ENCODE measurements at places on chromosomes 4 and X.

GRCh38 chrX:119236623-119237561 lies 807 bp downstream of the PGRMC1 start:
- DNase-seq = peak; percentile 39

DNA sequence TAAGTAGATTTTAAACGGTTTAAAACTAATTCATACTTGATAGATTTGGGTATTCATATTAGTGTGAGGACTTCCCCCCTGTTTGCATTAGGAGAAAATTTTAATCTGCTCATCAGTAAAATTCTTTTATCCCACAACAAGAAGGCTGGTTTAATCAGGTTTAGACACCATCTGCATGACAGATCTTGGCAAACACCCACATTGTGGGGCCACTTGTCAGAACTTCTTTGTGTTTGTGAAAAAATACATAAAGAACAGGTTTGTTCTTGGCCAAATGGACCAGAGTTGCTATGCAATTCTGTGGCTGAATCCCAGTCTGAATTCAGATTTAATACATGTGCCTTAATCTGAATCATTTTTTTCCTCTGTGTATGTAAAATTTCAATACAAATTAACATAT lies 121.1 kb downstream of the REPS2 start:
- DNase-seq = no peak

DNA sequence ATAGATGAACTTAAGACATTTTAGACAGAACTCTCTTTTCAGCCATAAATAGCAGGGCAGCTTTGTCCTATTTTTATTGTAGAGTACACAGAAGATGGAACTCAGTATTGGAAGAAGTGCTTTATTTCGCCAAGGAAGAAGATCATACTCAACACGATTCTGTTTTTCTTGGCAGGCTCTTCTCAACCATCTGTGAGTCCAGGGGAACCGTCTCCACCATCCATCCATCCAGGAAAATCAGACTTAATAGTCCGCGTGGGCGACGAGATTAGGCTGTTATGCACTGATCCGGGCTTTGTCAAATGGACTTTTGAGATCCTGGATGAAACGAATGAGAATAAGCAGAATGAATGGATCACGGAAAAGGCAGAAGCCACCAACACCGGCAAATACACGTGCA lies 37.6 kb downstream of the KIT start:
- no peak for DNase-seq

DNA sequence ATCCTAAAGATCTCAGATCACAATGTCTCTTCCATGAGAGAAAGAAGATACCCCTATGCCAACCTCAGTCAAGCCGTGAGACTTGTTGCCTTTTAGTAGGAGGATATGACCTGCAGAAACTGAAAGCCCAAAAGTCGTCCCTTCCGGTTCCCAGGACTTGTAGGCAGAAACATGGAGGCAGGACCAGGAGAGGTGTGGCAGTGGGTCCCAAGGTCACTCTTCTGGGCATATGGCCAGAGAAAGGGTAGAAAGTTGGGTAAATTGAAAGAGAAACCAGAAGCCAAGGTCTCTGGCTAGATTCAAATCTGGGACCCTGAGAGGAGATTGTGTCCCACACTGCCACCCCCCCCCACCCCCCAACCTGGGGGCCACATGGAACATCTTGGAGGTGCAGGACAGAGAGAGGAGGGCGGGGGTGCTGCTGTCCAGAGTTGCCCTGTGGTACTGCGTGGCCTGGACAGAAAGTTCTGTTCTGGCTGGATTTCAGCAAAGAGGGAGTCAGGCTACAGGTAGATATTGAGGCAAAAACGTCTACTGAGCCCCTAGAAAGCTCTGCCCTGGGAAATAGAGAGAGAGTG lies 55.4 kb downstream of the DDX3X start:
- DNase-seq = no peak

DNA sequence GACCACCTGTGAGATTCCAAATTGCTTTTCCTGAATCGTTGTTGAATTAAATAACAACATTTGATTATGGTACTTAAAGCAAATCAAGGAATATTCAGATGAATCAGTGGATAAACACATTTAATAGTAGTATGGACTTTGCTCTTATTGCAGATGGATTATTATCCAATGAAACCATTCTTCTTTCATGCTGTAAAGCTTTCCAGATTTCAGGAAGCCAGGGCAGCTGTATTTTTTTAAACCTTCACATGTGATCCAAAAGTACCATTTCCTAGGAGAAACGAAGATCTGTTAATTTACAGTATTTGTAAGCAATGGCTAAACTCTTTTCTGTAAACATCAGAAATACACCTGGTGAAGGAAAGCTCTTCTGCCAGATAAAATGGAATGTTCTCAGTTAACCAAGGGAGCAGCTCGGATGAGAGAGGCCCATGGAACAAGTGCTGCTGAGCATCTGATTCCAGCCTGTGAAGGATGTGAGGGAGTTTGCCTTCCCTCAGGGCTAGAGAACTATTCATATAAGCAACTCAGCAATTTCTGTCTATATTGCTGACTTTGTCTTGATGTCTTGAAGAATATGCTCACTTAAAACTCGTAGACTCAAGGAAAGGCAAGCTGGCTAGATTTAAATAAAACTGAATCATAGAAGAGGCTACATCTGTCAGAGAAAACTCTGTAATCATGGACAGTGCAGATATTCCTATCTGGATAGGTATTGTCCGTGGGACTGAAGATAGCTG lies 94.4 kb upstream of the LIMCH1 start:
- no peak for DNase-seq

GRCh38 chrX:107571296-107571998 lies 56.9 kb upstream of the PRPS1 start:
- peak; percentile 70 for DNase-seq

DNA sequence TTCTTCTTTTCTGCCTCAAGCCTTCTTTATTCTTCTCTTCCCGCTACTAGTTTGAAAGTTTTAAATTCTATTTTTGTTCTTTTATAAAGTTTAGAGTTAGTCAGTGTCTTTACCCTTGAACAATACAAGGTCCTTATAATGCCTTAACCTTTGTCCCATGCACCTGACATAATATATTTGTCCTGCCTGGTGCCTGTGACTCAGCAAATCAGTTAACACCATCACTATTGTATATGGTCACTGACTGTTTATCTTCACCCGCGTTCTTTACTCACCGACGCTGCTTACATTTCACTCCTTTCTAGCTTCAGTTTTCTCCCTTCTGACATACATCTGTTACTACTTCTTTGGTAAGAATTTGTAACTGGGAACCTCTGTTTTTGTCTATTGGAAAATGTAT lies 5.7 kb downstream of the SMIM20 start:
- DNase-seq = no peak

- no peak for DNase-seq
Measured at GRCh38 chr4:3869174-3869572, 103.0 kb downstream of the ADRA2C start.

GRCh38 chr4:186844059-186844681 lies 120.5 kb upstream of the FAT1 start:
- no peak for DNase-seq

GRCh38 chr4:137819964-137820383 lies 287.7 kb upstream of the PCDH18 start:
- DNase-seq = peak; percentile 53

GRCh38 chrX:135295238-135295943 lies 13.9 kb upstream of the ETDC start:
- peak; percentile 50 for DNase-seq

DNA sequence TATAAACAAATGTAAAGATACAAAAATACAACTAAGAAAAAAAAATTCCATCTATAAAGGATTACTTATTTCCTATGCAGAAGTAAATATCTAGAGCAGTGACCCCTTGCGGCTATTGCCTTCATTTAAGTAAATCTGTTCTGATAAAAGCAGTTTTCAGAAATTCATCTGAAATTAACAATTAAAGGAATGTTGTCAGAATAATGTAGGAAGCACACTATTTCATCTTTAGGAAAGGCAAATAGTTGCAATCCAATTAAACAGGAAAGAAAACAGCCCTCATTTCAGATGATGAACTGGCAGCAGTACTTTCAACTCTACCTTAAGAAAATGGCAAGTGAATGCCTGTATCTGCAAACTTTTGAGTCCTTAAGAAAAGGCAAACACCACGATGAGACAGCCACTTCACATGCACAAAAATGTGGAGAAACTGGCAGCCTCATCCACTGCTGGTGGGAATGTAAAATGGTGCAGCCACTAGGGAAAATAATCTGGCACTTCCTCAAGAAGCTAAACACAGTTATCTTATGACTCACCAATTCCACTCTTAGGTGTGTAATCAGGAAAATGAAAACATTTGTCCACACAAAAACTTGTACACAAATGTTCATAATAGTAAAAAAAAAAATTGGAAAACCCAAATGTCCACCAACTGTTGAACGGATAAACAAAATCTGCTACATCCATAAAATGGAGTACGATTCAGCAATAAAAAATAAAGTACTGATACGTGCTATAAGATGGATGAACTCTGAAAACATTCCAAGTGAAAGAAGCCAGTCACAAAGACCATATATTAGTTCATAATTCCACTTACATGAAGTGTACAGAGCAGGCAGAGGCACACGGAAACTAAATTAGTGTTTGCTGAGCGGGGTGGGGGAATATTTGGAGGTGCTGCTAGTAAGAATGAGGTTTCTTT lies 2.0 kb upstream of the THAP9 start:
- DNase-seq = no peak

DNA sequence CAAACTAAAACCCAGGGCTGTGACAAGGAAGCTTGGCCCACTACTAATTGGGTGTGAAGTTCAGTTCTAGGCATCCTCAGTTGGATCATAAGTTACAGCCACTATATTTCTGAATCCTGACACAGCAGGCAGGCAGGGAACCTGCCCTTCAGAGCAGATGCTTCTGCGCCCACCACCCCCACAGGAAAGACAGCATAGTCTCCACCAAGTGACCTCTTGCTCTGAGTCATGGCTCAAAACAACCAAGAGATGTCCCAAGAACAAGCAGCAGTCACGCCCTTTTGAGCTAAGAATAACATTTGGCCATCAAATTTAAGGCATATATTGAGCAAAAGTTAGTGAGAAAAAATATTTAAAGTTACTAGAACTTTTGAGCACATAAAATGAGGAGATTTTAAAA lies 170.7 kb upstream of the SMARCAD1 start:
- DNase-seq = peak; percentile 1

DNA sequence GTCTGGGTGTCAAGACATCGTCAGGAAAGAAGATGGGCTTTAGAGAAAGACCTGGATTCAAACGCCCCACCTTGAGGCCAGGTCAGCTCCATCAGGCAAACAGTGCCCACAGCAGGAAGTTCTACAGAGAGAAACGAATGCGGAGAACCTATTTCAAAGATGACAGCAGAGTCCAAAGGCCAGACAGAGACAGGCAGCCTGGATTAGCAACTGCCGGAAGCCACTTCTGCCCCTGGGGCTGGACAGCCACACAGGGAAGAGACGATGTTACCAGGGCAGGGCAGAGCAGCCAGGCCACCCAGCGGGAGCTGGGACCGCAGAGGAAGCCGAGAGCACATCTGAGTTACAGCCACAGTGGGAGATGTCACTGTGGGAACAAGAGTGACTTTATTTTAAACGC lies 1.2 kb downstream of the C4orf50 start:
- peak; percentile 56 for DNase-seq

GRCh38 chr4:168852933-168853713 lies 156.9 kb downstream of the CBR4 start:
- no peak for DNase-seq

DNA sequence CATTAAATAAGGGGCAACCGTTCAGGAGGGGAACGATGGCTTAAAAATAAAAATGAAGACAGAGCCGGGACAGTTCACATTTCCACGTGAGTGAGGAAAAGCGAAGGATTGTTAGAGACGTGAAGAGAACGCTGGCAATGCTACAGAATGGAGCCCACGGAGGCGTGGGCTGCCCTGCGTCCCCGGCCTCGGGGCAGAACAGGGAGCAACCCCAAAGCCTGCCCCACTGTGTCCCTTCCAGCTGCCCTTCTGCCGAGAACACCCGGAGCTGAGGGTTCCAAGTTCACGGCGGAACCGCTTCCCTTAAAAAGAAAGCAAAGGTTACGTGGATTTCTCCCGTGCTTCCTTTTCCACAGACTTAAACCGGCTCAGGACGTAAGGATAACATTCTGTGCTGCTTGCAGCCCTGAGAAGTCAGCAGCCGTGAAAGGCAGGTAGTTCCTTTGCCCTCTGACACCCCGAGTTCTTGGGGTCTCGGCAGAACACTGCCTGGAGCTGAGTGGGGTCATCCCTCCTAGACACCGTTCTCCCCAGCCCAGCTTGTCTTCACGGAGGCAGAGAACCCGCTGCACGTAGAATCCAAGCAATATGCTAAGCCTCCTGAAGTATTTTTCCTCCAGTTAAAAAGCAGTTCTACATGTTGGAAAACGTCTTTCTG lies 14.2 kb downstream of the DHRSX start:
- DNase-seq = no peak

- DNase-seq = no peak
Measured at GRCh38 chr4:8754634-8755589, 116.7 kb downstream of the HMX1 start.

GRCh38 chr4:47533689-47534347 lies 48.7 kb downstream of the ATP10D start:
- DNase-seq = no peak

DNA sequence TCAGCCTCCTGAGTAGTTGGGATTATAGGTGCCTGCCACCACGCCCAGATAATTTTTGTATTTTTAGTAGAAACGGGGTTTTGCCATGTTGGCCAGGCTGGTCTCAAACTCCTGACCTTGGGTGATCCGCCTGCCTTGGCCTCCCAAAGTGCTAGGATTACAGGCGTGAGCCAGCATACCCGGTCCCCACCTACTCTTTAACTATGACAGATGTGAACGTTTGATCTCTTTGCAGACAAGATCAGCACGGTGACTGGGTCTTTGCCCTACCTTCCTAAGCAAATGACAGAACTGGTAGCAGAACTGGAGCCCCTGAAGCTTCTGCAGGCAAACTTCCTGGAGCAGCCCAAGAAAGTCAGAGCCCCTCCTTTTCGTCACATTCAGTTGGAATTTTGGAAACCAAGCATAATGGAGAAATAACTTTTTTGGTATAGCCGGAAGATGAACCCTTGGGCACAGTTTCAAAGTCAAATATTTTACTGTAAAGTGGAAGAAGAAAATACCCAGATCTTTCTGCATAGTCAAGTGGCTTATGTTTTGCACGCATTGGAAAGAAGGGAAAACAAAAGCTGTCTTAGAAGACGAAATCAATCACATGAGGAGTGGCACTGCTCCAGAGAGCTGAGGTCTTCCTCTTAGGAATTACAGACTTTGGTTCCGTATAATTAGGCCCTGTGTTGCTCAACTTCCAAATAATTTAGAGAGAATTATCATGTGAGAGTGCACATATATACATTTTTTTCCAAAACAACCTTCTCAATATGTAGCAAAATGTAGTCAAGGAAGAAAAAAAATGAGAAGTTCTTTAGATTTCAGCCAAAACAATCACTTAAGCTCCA lies 90.6 kb downstream of the SORBS2 start:
- no peak for DNase-seq
